Fibroblast of skin of left quadriceps (primary cell): ENCODE measurements at places on chromosomes 2 and 18.

GRCh38 chr2:162044586-162044985 is 29.4 kb downstream of the DPP4 start:
- DNase-seq = no peak

DNA sequence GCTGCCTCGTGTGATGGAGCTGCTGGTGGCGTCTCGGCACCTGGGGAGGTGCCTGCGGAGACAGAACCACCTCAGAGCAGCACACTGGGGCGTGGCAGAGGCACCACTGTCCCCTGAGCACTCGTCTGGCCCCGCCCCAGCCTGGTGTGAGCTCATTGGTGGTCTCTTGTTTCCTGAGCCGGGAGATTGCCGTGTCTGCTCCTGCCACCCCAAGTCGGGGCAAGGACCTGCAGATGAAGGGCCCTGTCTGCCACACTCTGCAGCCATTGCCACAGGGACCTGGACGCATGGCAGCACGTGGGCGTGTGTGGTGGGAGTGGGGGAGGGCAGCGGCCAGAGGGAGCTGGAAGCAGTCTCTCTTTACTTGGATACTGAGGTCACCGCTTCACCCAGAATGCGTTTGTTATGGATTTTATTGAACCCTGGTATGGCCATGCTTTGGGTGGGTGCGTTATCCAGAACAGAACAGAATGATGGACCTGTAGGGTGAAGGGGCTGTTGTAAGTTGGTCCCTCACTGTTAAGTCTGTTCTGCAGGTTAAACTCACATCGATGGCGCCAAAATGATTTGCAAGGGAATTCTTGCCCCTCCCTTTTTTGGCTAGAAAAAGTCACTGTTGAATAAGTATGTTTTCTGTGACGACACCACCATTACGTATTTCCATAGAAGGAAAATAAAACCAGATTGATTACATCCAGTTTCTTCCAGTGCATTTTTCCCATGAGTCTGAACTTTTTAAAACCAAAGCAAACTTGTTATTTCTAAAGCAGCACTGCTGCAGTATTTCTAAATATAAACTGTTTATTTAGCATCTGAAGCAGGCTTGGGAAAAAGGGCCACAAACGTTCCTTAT is 92.0 kb downstream of the USP40 start:
- no peak for DNase-seq

GRCh38 chr2:214628091-214628490 is 181.4 kb downstream of the BARD1 start:
- no peak for DNase-seq

DNA sequence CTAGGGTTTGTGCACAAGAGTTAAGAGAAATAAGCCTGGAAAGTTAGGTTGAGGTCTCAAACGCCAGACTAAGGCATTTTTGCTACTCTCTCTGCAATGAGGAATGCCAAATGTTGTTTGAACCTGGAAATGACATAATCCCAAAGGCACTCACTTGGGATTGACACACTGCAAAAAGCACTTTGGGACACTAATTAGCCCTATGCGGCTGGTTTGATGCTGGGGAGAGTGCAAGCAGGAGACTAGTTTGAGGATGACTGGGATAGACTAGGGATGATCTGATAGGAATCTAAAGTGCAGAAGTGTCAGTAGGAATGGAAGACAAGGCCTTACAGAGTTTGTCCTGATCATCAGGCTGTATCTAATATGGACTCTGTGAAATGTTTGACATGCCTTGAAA is 469.0 kb downstream of the SLC4A3 start:
- no peak for DNase-seq
